ENCODE measurements at places on chromosomes 13 and 19. TPM values are rescaled to one million over a fixed set of nuclear protein-coding genes. Genes with fewer than 3 reads are reported as not detected.

The LMTK3 gene
- 20.4 TPM for total RNA-seq

The ZNF491 gene
- 4.7 TPM for total RNA-seq

The WDR62 gene
- total RNA-seq, result 5.9 TPM

The PCDH9 gene
- total RNA-seq, result 31.2 TPM

The SCN1B gene
- total RNA-seq, result 2.8 TPM

The PGLYRP2 gene
- total RNA-seq, result not detected

The KLK7 gene
- total RNA-seq, result 0.97 TPM

The SPPL2B gene
- 189 TPM for total RNA-seq

The IL17D gene
- 6.2 TPM for total RNA-seq

The TYROBP gene
- not detected for total RNA-seq

The CCDC159 gene
- 34.2 TPM for total RNA-seq

The PCDH20 gene
- 3.4 TPM for total RNA-seq

The LINGO3 gene
- 0.59 TPM for total RNA-seq

The MCEMP1 gene
- not detected for total RNA-seq

The SIAH3 gene
- 0.51 TPM for total RNA-seq

The CABP5 gene
- not detected for total RNA-seq

The RNF17 gene
- total RNA-seq, result not detected

The ZNF772 gene
- 14.0 TPM for total RNA-seq

The ZNF600 gene
- total RNA-seq, result 16.7 TPM

The ZNF99 gene
- total RNA-seq, result not detected

The PRRG2 gene
- total RNA-seq, result 1.4 TPM

The KIR2DL1 gene
- total RNA-seq, result not detected

The TSC22D1 gene
- total RNA-seq, result 98.8 TPM

The NLRP11 gene
- not detected for total RNA-seq

The SBK2 gene
- total RNA-seq, result 0.97 TPM

The BRME1 gene
- 7.0 TPM for total RNA-seq

The GNG8 gene
- total RNA-seq, result 7.6 TPM

The CD70 gene
- not detected for total RNA-seq

The RNF225 gene
- 1.3 TPM for total RNA-seq

The GARIN5B gene
- 0.13 TPM for total RNA-seq

The FFAR3 gene
- total RNA-seq, result 0.27 TPM
